ENCODE measurements at places on chromosomes 3 and 15.

DNA sequence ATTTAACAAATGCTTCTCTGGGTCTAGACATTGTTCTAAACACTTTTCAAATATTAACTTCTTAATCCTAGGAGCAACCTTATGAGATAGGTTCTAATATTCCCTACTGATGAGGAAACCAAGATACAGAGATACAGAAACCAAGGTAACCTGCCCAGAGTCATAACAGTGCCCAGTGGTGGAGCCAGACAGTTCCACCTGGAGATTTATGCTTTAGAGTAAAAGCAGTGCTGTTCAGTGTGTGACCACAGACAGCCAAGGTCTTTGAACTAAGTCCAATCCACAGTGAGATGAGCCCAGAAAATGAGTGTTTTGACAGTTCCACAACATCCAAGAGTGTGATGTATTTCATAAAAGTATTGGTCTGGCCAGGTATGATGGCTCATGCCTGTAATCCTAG lies 105.2 kb upstream of the UMPS start:
- no peak for DNase-seq

GRCh38 chr3:44076221-44076829 lies 165.4 kb upstream of the TOPAZ1 start:
- peak; percentile 23 for DNase-seq

DNA sequence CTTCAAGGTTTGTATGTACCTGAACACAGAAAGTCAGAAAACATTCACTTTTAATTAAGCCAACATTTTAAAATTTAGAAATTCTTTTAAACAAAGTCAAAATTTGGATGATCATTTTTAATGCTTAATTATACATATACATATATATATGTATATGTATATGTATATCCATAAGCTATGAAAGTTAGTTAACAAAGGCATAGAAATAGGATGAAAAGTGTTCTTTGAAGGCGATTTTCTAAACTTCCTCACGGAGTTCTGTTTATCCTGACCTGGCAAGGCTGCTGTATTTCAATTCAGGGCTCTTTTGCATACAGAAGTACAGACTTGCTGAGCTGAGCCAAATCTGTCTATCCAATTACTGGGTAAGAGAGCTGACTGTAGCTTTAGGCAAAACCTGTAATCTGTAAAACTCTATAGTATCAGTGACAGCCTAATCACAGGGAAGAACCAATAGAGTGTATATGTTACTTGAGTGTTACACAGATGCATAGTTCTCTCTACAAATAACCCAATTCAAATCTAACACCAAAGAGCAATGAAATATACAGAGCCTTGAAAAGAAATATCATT lies 32.1 kb upstream of the THRB start:
- no peak for DNase-seq

- DNase-seq, result no peak
Observed at GRCh38 chr3:58173669-58174398, 36.9 kb downstream of the DNASE1L3 start.

DNA sequence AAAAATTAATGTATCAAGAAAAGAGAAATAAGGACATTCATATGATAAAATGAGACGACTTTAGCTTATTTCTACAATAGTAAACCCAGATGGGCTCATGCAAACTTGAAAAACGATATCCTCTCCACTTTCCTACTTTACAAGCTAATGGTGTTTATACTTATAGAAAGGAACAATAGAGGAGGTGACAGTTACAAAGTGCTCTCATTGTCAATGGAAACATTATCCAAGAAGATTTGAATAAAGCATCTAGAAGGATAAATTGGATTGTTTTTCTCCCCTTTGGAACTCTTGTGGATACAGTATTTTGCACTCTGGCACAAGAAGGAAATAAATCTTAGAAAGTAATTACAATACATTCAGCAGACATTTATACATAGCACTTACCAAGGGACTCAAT lies 20.2 kb upstream of the CCDC66 start:
- DNase-seq, result no peak

DNA sequence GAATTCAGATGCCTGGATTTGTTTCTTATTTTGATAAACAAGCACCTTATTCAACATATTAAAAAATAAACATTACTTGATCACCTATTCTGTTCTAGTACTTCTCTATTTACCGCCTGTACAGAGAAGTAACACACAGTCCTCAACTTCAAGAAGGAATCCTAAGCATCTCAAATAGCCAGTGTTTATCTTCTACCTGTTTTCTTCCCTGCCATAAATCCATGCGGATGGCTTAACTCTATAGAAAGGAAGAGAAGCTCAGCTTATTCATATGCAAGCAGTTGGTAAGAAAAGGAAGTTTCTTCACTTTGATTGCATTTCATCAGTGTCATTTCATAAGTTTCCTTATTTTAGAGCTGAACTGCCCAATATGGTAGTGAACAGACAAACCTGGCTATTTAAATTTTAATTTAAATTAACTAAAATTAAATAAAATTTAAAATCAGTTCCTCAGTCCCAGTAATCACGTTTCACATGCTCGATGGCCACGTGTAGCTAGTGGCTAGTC lies 210.0 kb upstream of the PEX5L start:
- no peak for DNase-seq

- DNase-seq, result no peak
Observed at GRCh38 chr3:179163503-179163902, 15.3 kb downstream of the PIK3CA start.

- no peak for DNase-seq
Observed at GRCh38 chr3:31829826-31830426, 151.1 kb downstream of the OSBPL10 start.

- no peak for DNase-seq
Observed at GRCh38 chr3:147411815-147412241, 2.7 kb downstream of the ZIC1 start.
